ENCODE measurements at places on chromosomes 4 and X. TPM values are rescaled to one million over a fixed set of nuclear protein-coding genes. Genes with fewer than 3 reads are reported as not detected.

The UGT2B15 gene
- total RNA-seq: not detected

The HPSE gene
- total RNA-seq: 2.7 TPM

The H2BW2 gene
- not detected for total RNA-seq

The SFRP2 gene
- 1.8 TPM for total RNA-seq

The FRMPD3 gene
- 0.16 TPM for total RNA-seq

The IQCM gene
- total RNA-seq: 0.27 TPM

The ADH4 gene
- total RNA-seq: not detected

The ARHGAP24 gene
- total RNA-seq: 67.6 TPM

The GAB3 gene
- 1.2 TPM for total RNA-seq

The CLDN34 gene
- not detected for total RNA-seq

The CYSLTR1 gene
- total RNA-seq: not detected

The PDZD4 gene
- total RNA-seq: 0.09 TPM

The ARAP2 gene
- 1.5 TPM for total RNA-seq

The EDA2R gene
- 9.2 TPM for total RNA-seq

The TBL1X gene
- total RNA-seq: 12.5 TPM

The REELD1 gene
- not detected for total RNA-seq

The TLL1 gene
- 1.5 TPM for total RNA-seq

The PDGFC gene
- 30.5 TPM for total RNA-seq

The EREG gene
- total RNA-seq: not detected

The BMX gene
- 0.90 TPM for total RNA-seq

All from fibroblast of the aortic adventitia (primary cell).